ENCODE measurements at places on chromosomes 2 and 18.

- no peak for DNase-seq
Measured at GRCh38 chr2:15058015-15058720, 425.7 kb downstream of the LRATD1 start.

DNA sequence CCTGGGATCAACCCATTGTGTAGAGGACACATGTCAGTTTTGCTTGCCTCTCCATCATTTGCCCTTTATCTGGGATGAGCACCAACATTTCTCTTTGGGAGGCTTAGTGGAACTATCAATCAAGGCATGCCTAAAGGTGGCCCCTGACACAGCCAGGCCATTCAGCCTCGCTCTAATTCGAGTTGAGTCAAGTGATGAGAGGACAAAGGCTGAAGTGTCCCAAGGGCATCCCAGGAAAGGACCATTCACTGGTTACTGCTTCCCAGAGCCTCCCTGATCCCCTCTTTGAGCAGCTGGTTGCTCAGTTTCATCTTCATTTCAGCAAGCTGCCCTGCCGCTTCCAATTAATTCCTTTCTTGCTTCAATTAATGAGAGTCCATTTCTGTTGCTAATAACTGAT lies 63.5 kb downstream of the DNER start:
- DNase-seq: no peak

DNA sequence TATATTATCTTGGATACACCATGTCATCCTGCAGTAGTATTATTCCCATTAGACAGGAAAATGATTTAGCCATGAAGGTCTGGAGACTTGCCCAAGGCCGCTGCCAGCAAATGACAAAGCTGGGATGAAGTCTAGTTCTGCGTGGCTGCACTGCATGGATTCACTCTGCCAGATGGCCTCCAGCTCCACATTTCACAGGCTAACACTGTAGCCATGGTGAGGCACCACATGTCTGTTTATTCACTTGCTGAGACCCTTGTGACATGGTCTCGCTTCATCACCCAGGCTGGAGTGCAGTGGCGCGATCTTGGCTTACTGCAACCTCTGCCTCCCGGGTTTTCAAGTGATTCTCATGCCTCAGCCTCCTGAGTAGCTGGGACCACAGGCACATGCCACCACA lies 31.5 kb upstream of the SCG2 start:
- DNase-seq: no peak

DNA sequence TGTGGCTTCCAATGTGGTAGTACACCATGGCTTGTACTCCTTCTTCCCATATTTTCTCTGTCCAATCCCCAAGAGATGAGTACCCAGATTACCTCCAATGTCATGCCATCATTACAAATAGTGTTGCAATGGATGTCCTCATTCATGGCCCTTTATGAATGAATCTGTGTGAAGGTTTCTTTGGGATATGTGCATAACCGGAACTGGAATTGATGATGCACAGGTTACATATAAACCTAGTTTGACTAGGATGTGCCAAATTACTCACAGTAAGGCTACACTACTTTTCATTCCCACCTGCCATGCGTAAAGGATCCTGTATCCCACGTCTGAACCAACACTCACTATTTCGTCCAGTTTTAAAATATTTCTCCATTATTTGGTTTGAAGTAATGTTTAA lies 173.9 kb upstream of the CXCR4 start:
- DNase-seq: no peak

DNA sequence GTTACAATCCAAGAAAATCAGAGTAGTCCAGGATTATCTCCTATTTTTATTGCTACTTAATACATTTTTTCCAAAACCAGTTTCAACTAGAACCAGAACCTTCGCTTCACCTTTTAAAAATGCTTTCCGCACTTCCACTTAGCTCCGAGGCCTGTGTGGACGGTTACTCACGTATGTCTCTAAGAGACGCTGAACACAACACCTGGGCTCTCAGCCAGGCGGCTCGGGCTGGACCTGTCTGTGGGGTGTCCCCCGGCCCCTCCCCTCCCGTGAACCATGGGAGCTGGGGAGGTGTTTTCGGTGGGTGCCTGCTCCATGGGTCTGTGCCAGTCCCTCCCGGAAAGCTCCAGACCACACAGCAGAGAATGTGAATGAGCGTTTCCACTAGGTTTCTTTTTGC lies 223.8 kb downstream of the GLI2 start:
- DNase-seq: no peak

All from omental fat pad (tissue), 4 donors.